ENCODE measurements at places on chromosomes 2 and 18.

DNA sequence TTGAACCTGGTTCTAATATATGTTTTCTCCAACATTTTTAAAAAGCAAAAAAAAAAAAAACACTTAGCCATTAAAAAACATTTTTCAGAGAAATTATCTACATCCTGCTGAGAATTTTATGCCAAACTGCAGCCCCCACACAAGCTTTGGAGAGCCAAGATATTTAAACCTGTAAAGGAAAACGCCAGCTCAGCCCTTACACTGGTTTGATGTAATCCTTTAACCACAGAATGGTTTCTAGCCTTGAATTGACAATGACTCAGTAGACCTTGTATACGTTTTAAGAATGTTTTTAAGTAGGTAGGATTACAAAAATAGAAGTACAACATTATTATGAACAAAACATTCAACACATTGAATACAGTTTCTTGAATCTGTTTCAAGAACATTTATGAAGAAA, 113.6 kb downstream of the BABAM2 start:
- no peak for DNase-seq

DNA sequence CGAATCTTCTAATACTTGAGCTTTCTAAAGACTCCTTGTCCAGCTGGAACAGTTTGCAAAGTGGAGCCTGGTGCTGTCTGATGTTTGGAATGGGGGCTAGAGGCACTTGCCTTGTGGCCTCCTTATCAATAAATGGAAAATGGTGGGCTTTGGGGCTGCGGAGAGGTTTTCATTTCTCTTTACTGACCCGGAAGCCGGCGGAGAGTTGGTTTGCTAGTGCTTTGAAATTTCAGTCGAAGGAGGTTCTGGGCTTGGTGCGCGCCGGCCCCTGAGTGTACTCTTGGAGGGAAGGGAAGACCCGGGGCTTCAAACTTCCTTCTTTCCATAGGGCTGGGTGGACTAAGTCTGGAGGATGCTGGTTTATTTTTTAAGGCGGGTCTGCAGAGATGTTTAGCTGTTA, 714 bp downstream of the RPIA start:
- DNase-seq = no peak

DNA sequence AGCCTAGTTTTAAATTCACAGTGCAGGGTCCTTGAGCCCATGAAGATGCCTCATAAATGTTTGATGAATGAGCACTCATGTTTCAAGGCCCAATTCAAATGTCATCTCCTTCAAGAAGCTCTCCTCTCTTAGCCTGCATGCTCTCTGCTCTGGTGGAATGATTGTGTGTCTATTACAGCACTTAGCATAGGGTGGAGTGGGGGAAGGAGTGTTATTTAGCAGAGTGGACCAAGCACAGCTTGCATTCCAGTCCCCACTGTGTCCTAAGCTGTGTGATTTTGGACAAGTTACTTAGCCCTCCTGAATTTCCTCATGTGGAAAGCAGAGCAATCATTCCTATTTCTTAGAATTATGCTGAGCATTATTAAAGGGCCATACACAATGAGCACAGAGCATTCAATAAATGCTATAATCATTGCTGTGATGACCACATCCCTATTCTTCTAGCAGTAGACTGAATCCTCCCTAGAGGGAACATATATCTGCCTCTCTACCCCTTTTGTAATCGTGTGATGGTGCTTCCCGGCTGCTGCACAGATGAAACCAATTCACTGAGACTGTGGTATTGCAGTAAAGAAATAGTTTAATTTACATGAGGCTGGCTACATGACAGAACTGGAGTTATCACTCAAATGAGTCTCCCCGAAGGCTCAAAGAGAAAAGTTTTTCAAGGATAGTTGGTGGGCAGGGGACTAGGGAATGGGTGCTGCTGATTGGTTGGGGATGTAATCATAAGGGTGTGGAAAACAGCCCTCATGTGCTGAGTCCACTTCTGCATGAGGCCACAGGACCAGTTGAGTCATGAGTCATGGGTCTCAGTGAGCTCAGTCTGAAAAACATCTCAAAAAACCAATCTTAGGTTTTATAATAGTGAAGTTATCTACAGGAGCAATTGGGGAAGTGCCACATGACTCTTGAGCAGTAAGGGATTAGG, 173.4 kb upstream of the NDUFV2 start:
- no peak for DNase-seq

DNA sequence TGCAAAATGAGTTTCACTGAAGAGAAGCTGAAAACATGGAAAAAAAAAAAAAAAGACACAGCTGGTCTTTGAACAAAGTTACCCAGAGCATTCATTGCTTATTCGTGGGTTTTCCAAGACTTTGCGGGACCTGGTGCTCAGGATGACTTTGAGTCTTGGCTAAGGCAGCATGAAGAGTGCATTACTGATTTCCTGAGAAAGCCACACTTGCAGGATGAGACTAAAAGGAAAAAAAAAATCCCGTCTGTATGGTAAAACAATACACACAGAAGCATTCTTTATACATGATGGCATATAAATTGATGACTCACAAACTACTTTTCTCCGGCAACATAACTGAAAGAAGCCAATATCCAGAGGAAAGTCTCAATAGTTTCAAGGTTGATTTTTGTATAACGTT, 195.4 kb downstream of the SPP2 start:
- peak; percentile 12 for DNase-seq

DNA sequence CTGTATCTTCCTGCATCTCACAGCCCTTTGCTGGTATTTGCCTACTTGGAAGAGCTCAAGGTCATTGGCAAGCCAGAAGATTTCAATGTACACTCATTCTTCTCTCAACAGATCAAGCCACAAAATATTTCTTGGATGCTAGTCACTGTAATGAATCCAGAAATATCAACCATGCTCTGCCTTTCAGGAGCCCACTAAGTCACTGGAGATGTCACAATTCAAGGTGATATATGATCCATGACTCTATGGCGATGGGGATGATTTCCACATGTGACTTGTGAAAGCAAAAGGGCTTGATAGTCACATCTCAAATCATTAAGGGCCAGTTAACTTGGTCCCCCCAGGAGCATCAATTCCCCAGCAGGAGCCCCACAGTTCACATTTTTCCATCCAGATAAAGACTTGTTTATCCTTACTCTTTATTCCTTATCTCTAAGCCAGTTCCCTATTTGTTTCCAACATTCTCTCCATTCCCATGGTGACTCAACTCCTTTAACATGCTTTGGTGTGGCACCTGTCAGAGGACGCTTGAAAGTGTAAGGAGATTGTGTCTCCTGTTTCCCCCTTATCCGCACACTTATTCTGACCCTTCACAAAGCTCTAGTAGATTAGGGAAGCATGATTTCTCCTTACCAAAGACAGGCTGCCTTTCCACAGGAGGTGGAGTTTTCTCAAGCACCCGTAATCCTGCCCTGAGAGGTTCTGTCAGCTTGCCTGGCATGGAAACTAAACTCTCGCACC, 15.8 kb downstream of the PKDCC start:
- DNase-seq = no peak

DNA sequence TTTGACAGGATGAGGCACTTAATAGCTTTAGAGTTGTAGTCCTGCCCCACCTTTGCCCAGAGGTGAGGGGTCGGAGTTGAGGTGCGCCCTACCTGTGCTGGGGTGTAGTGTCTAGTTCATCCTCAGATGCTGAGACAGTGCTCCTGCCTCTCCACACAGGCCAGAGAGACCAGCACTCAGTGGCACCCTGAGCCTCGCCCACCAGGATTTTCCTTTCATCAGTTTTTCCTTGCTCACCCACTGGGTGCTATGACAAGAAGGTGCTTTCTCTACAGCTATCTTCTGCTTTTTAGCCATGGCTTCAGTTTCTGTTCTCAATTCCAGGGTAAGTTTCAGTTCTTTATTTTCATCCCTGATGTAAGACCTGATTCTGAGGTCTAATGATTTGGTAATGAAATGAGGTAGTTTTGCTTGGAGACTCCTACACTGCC, 16.8 kb upstream of the TMEM131 start:
- no peak for DNase-seq

DNA sequence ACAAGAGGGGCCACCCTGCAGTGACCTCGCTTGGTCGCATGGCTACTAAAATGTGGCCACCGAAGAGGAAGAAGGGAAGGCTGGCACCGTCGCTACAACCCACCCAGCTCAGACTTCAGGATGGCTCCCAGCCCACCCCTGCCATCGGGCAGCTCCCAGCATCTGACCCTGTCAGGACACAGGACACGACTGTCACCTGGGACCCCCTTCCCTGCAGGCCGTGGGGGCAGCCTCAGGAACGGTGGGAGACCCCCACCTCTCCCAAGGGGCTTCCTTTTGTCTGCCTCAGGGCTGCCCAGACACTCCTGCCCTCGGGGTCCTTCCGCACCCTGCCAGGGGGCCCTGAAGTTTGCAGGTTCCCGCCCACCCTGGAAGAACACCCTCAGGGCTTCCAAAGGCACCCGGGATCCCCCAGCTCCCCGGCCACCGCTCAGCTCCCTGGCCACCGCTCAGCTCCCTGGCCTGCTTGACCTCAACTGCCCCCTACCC, 7.7 kb downstream of the RTP5 start:
- no peak for DNase-seq

DNA sequence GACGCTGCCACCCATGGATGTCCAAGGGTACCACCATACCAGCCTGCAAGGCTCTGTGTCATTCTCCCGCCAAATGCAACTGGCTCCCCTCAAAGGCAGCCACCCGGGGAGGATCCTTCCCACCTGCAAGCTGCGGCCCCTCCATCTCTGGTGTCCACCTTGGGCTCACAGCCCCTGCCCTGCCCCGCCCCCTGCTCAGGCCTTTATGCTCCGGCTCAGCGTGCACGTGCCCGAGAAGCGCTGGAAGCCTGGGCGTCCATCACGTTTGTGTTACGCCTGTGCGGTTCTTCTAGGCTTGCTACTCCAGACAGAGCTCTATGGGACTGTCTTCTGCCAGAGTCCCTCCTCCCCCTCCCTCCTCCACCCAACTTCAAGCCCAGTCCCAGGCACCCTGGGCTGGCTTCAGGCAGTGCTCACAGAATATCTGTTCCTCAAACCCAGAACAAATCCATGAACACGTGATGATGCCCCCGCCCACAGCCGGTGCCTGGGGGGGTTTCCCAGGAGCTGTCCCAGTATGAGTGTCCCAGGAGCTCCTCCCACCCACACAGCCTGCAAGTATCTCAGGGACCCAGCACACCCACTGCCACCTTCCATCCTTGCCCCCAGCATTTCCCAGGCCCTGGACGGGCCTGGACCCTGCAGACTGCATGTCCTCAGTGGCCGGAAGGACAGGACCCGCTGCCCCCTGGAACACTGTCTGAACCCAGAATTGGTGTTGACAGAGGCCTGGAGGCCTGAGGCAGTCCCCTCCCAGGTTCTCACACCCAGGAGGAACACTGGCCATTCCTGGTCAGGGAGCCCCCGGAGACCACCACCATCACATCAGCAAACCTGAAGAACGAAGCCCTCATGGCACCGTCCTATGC, 30.3 kb downstream of the KIF1A start:
- DNase-seq = no peak

- no peak for DNase-seq
Measured at GRCh38 chr18:25560369-25560768, 208.4 kb upstream of the ZNF521 start.

- DNase-seq = no peak
Measured at GRCh38 chr2:65781756-65782155, 349.4 kb upstream of the SPRED2 start.

DNA sequence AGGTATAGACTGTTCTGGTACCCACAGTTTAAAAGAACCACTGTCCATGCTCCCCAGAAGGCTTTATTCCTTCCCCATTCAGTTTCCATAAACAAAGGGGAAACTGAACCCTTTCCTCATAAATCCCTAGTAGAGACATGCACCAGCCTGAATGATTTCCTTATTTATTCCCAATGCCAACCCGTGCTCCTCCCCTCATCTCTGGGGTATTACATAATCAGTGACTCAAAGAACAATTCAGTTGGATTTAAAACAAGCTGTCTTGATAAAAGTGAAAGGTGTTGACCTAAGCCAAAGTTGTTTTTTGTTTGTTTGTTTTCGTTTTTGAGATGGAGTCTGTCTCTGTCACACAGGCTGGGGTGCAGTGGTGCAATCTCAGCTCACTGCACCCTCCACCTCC, 418.5 kb upstream of the CNTNAP5 start:
- no peak for DNase-seq

Measured in SK-N-MC (cell line).